ENCODE measurements at places on chromosomes 12 and 14.

DNA sequence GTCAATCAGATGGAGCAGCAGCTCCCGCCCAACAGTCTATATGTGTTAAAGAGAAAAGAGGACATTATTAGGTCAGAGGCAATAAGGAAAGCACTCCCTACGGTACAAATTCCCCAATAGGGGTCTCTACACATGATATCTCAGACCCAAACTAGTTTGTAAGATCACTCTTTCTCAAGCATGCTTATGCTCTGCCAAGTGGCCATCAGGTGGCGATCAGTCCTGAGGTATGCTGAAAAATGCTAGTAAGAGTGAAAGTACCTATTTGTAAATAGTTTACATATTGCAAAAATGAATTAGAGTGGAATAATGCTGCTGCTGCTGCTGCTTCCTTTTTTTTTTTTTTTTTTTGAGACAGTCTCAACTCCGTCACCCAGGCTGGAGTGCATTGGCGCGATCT lies 61.0 kb downstream of the CPM start:
- DNase-seq: no peak

GRCh38 chr12:31531893-31532292 lies 59.0 kb downstream of the DENND5B start:
- DNase-seq: no peak

DNA sequence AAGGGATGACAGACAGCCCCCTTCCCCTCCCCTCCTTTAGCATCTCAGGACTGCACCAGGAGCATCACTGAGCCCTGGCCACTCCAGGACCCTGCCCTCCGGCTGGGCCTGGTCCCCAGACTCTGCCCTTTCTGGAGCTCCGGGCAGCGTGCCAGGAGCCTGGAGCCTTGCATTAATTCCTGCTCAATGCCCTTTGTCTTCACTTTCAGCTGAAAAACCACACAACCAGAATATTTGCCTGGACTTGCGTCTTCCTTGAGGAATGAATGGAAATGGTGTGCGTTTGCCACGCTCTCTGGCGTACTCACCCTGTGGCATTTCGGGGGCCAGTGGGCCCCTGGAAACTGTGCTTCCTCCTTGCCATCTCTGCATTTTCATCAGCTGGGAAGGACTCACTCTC lies 8.5 kb upstream of the RFLNA start:
- no peak for DNase-seq

DNA sequence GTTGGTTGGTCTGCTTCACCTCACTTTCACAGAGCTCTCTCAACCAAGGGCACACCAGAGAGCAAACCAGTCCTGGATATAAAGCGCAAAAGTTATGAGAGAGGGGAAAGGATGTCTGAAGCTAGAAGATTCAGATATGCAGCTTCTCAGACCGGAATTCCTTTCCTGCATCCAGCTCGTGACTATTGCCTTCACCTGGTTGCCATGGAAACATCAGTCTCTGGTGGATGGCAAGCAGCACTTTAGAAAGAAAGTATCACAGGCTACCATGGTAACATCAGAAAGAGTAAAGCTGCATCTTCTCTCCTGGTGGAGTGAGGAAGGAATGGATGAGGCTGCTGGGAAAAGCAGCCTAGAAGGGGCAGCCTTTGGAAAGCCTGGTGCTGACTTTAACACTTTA lies 13.7 kb downstream of the REM2 start:
- no peak for DNase-seq

- no peak for DNase-seq
Measured at GRCh38 chr12:23008623-23009022, 383.7 kb downstream of the ETNK1 start.

DNA sequence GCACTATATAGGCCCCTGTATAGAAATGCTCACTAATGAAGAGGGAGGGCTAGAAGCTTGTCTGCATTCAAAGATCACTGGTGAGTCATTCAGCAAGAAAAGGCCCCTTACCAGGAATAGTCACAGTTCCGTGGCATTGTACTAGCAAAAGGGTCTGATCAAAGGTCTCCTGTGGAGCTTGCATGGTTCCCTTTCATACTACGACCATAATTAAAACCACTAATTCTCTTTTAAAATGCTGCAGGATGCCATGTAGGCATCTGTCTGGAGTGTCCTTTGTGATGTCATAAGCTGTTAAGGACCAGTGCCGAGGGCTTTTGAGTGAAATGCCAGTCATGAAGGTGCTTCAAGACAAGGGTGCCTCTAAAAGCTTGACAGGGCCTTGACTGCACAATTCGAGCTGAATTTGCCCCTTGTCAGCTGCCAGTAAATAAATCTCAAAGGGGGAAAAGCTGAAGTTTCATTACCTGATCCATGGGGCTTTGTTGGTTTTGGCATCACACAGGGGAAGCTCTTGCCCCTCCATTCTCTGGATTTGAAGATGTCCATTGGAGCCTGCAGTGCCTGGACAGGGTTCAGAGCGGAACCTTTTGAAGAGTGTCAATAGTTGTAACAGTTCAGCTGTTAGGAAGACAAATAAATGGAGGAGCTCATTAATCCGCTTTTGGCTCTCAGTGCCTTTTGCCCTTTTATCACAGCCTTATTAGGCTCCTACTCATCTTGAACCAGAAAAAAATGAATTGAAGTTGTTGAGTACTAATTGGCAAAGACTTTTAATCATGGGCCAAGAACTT lies 69.1 kb downstream of the TMEM260 start:
- no peak for DNase-seq

GRCh38 chr12:113061061-113061694 lies 4.6 kb downstream of the DTX1 start:
- DNase-seq: peak; percentile 39

- DNase-seq: peak; percentile 31
Measured at GRCh38 chr14:70622111-70622712, 19.5 kb upstream of the TTC9 start.

GRCh38 chr12:130609966-130610365 lies 106.1 kb downstream of the RIMBP2 start:
- no peak for DNase-seq

- DNase-seq: no peak
Measured at GRCh38 chr12:49028666-49029275, 10.2 kb upstream of the PRKAG1 start.

DNA sequence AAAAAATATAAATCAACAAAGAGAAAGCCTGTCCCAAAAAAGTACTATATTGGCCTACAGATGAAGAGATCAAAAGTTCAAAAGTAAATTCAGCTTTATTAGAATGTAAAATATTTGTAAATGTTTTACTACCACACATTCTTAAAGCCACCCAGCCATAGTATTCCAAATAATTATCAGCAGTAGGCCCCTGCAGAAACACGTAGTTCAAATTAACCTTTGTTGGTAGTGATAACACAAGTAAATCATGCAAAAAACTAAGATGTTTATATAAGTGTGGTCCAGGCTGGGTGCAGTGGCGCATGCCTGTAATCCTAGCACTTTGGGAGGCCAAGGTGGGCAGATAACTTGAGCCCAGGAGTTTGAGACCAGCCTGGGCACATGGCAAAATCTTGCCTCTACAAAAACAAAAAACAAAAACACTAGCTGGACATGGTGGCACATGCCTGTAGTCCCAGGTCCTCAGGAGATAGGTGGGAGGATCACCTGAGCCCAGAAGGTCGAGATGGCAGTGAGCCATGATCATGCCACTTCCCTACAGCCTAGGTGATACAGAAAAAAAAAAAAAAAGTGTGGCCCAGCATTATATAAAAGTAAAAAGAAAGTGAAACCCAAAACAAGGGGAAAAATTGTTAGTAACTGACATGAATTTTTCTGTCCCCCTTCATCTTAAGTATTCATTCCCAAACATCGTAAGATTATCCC lies 17.9 kb downstream of the SPTLC2 start:
- DNase-seq: no peak

- no peak for DNase-seq
Measured at GRCh38 chr12:120222288-120222832, 21.4 kb upstream of the RPLP0 start.

All from COR-L47 (cell line).